T-cell (primary cell): ENCODE measurements at places on chromosomes 13 and 19.
A peak's percentile ranks its signal among the peaks of the same experiment; 100 is the strongest.

DNA sequence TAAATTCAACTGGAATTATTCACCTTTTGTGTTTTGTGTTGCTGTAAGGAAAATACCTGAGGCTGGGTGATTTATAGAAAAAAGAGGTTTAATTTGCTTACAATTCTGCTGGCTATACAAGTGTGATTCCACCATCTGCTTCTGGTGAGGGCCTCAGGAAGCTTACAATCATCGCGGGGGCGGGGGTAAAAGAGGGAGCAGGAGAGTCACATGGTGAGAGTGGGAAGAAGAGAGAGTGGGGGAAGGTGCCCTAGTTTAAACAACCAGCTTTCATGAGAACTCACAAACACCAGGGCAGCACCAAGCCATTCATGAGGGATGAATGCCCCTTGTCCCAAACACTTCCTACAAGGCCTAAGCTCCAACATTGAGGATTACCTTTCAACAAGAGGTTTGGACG lies 760.7 kb upstream of the PCDH9 start:
- DNase-seq: no peak

DNA sequence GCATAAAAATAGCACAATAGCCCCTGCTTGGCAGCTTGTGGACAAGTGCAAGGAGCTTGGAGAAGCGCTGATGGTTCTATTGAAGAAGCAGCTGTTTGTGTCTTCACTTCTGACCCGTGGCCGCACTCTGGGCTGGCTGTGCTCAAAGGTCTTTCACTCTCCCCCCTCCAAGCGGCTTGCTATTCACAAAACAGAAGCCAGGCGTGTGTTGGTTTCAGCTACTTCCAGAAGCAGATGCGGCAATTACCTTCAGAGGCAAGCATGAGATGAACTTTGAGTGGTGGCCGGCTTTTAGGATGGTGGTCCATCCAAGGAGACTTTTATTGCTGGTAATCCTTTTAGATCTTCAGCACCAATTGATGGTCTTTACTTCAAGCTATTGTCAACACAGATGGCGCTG lies 188.5 kb upstream of the ARGLU1 start:
- DNase-seq: no peak

GRCh38 chr13:45021250-45021649 lies 31.9 kb downstream of the GPALPP1 start:
- DNase-seq: no peak

DNA sequence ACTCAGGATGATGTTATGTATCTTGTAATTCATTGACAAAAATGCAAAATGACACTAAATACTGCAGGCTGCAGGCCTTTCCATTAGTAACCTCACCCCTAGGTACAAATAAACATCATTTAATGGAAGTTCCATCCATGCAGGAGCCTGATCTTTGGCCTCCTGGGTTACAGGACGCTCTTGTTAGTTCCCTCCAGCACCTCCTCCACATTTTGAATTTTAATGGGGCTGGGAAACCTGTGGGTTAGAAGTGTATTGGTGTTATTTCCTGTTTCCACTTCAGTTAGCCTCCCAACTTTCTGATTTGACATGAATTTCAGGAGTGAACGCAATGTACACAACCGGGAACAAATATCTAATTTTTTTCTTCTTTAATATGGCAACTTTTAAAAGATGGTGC lies 237.1 kb upstream of the ARGLU1 start:
- DNase-seq: no peak

- no peak for DNase-seq
Measured at GRCh38 chr13:45542391-45542790, 73.1 kb downstream of the ERICH6B start.

GRCh38 chr19:1575323-1576241 lies 7.5 kb upstream of the MEX3D start:
- no peak for DNase-seq

DNA sequence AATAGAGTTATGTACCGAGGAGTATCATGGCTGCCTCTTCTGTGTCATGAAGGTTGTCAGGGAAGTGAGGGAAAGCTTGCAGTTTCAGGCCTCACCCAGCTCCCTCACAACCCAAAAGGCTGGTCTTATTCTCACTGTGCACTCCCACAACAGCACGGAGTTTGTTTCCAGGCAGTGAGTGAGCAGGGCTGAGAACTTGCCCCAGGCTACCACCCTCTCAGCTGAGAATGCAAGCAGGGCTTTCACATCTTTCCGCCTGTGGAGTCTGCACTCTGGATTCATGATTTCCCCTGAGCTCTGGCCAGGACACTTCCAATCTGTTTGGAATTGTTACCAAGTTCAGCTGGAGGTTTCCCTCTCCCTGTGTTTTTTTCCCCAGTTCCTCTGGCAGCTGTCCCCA lies 2284.7 kb upstream of the PCDH20 start:
- DNase-seq: no peak

GRCh38 chr13:92487238-92487637 lies 739.4 kb upstream of the GPC6 start:
- no peak for DNase-seq

GRCh38 chr13:73337532-73337931 lies 278.7 kb downstream of the KLF5 start:
- no peak for DNase-seq

DNA sequence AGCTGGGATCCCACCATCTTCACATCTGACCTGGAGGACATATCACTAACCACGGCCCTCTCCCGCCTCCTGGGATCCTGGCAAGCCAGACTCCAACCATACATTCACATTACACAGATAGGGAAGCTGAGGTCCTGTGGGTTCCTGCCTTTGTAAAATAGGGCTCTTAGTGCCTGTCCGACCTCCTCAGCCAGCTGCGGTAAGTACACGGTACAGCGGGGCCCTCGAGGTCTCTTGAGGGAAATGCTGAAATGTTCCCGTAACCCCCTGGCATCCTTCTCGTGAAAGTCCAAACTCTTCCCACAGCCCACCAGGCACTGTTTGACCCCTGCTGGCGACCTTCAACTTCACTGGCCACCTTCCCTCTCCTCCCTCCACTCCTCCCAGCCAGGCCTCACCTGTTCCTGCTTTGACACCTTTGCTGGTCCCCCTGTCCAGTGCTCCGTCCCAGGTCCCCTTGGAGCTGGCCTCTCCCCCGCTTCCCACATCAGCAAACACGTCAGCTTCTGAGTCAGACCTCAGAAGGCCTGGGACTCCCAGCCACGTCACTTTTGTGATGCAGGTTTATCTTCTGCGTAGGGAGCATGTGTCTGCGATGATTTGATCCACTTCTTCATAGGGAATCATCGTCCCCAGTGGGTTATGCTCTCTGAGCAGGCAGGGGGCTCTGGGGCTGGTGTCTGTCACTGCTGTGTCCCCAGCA lies 8.8 kb upstream of the GNG7 start:
- DNase-seq: no peak

DNA sequence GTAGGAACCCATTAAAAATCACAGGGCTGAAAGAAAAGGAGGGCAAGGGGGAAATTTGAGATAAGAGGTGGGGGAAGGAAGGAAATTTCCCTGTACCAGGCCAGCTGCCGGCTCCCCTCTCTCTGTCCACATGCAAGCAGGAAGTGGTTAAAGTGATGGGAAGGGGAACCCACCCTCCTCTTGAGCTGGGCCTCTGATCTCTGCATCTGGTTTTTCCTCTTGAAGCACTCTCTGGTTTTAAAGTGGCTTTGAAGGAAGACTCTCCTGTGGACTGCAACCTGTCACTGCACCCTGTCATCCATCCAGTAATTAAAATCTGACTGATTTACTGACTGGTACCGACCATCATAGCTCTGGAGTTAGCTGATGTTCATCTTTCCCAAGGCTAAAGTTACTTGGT lies 239.6 kb downstream of the TSHZ3 start:
- DNase-seq: no peak

DNA sequence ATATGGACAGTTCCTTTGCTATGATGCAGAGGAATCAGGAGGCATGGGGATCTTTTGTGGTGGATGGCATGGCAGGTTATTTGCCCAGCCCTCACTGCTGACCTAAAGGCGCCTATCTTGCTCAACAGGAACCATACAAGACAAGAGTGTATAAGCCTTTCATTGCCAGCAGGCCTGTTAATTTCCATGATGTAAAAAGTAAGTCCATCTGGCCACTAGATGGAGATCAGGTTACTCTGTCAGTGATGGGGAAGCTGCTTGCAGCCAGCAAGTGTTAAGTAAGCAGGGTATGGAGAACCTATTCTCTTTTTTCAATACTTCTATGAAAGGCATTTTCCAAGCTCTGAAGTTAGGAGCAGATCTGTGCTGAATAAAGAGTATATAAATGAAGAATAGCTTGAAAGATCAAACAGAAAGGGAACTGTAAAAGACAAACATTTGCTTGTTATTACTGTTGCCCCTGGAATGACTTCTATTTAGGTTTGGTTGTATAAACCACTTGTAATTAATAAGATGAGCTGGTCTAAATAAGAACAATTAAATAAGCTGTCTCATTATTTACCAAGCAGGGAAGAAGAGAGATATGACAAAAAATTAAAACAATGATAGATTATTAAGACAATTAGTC lies 210.9 kb downstream of the RGCC start:
- DNase-seq: no peak

GRCh38 chr13:91313103-91313502 lies 34.4 kb upstream of the MIR17HG start:
- DNase-seq: peak; percentile 7

DNA sequence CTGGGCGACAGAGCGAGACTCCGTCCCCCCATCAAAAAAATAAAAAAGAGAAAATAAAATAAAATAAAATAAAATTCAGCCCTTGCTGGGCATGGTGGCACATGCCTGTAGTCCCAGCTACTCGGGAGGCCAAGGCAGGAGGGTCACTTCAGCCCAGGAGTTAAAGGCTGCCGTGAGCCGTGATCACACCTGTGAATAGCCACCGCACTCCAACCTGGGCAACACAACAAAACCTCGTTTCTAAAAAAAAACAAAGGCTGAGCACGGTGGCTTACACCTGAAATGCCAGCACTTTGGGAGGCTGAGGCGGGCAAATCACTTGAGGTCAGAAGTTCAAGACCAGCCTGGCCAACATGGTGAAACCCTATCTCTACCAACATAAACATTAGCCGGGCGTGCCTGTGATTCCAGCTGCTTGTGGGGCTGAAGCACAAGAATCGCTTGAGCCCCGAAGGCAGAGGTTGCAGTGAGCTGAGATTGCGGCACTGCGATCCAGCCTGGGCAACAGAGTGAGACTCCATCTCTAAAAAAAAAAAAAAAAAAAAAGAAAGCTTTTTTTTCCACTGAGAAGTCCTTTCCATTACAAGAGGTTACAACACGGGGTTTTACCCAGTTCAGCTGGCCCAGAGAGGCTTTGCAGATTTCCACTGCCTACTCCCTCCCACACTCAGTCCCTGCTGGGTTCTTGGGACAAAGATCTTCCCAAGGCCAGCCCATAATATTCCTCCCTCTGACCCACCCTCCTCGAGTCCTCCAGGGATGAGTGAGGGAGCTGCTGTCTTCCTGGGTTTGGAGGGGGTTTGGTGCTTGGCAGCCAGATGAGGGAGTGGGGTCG lies 6.4 kb downstream of the ANGPTL4 start:
- DNase-seq: no peak

DNA sequence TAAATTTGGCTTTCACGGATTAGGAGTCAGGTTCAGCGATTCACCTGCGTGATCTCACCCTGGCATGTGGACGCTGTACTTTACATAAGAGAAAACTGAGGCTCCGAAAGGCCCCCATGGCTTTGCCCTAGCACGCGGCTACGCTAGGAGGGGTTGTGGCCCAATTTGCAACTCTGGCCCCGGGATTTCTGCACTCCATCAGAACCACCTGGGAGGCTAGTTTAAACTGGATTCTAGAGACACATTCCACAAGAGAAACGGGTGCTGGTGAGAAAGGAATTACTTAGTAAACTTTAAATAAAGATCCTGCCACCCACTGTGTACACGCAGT lies 6.2 kb downstream of the BCL3 start:
- DNase-seq: no peak
